ENCODE measurements at places on chromosomes 12 and 14.

GRCh38 chr12:99343960-99344359 lies 303.6 kb upstream of the GARIN6 start:
- DNase-seq, result no peak

DNA sequence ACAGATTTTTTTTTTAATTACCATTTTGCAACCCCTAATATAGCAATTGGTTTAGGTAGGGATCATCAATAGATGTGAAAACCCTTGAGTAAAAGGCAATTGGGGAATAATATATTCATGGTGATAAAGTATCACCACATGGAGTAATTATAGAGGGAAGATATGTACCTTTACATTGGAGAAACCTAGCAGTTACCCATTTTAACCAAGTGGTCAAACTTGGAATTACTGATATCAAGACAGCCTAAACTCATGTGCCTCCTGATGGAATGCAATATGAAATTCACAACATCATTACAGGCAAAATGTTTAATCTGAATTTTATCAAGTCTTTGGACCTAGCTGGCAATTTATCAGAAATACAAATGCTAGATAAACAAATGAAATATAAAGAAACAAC lies 6.7 kb upstream of the SLC10A1 start:
- no peak for DNase-seq

- no peak for DNase-seq
Measured at GRCh38 chr14:67675219-67675582, 769 bp upstream of the VTI1B start.

DNA sequence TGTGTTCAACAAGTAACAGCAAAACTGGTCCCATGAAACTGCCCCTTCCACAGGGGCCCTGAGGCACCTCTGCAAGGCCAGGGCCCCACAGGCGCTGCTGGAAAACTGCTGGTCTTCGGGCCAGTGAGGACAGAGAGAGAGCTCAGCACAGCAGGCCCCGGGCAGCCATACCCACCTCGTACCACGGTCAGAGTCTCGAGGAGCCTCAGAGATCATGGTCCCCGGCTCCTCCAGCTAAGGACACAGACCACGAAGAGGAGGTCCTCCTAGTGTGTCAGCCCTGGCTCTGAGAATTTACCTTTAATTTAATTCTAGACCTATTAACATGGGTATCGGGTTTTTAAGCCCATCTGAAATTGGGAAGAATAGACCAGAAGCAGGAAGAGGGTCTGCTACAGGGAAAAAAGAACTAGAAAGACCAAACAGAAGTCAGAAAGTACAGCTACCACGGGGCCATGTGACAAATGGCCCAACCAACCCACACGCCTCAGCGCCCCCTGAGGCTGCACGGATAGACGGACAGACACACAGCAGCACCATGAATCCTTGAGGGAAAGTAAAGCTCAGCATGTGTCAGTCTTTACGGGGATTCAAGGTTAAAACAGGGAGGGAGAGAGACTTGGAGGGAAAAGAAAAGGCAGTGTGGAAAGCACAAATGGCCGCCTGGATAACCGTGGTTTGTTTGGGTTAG lies 22.9 kb downstream of the ANKRD9 start:
- no peak for DNase-seq

- no peak for DNase-seq
Measured at GRCh38 chr12:80170915-80171314, 71.6 kb downstream of the OTOGL start.

- no peak for DNase-seq
Measured at GRCh38 chr14:51884086-51884927, 23.9 kb downstream of the GNG2 start.

GRCh38 chr12:68761442-68761812 lies 15.5 kb downstream of the SLC35E3 start:
- DNase-seq, result no peak

DNA sequence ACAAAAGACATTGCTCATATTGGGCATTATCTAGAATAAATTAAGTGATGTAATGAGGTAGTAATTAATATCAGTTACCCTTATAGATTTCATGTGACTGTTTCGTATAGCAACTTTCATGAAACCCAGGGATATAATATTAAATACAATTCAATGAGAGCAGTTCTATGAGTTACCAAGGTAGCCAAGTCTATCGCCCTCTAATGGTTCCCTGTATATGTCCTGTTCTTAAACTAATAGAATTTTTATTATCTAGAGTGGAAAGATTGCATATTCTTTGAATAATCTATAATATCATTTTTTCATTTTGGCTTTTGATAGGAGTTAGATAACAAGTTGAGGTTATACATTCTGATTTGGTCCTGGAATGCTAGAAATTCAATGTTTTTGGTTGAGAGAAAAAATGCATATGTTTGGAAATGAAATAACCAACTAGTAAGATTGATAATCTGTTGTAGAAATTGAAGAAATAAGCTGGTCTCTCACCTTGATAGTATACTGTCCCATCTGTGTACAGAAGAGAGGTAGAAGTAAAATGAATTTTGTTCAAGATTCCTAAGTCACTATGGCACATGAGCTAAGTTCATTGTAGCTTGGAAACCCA lies 59.7 kb downstream of the SCFD1 start:
- DNase-seq, result no peak

DNA sequence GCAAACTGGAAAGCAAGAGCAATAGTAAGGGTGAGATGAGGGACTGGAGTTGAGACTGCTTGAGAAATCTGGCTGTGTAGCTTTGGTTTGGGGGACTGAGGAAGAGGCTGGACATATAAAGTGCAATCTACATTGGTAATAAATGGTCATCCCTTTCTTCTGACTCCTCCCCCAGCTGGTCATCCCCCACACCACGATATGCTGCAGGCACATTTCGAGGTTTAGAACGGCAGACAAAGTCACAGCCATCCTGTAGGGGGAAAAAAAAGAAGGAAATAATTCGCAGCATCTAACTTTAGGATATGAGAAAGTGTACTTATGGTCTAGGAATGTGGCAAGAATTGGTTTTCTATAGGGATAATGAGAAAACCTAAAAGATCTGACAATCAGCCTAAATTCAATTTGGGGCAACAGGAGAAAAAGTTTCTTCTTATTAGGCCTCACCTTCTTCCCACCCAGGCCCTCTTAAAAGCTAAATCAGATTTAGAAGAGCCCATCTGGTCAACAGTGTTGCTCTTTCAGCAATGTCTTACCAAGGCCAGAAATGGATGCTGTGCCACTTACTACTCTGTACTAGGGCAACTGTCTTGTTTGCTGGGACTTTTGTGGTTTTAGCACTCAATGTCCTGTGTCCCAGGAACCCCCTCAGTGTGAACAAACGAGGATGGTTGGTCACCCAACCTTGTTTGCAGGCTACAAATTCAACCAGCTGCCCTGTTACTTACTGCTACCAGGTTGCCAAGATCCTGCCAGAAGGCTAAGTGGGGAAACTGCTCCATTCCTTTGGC lies 7.6 kb downstream of the M6PR start:
- no peak for DNase-seq

DNA sequence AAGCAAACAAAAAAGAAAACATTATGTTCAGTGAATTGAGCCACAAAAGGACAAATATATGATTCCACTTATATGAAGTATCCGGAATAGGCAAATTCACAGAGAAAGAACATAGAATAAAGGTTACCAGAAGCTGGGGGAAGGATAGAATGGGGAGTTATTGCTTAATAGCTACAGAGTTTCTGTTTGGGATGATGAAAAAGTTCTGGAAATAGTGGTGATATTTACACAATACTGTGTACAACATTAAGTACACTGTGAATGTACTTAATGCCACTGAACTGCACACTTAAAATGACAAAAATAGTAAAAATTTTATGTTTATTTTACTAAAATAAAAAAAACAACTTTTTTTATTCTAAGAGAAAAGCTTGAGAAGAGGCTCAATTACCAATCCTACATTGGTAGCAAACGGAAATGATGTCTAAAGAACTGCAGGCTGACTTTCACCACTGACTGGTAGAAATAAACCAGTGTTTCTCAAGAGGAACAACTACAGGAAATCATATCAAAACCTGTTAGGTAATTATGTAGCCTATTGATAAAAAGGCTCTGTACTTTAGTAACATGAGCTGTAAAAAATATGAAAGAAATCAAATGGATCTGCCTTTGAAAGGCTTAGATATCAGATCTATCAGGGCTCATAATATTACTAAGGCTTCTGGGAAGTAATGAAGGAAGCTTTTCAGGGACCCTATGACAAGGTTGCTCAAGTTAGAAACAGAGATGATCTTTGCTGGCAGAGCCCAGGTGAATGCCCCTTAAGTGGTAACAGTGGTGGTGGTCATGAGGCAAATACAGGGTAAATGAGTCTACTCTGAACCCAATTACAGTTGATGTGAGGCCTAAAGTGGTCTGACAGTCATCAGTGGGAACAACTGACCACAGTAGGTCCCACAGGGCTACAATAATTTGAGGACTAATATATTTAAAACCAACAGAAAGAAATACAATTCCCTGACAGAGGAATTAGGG lies 41.3 kb downstream of the BAZ1A start:
- no peak for DNase-seq

DNA sequence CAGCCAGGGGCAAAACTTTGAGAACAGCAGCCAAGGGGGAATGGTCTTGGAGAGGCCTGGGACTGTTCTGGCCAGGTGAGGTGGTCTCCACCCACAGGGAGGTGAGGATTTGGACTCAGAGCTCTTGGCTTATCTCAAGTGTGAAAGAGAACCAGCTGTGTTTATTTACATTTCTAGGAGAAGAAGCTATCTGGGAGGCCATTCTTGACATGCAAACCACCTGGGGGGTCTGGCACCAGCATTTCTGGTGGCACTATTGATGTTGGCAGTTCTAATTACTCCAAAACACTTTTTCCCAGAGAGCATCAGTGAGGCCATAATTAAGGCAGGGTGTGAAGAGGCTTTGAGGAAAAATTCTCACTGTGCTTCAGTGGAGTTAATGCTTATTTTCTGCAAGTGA lies 95.1 kb downstream of the CAND1 start:
- no peak for DNase-seq

- DNase-seq, result no peak
Measured at GRCh38 chr12:124464062-124464461, 103.3 kb downstream of the NCOR2 start.

DNA sequence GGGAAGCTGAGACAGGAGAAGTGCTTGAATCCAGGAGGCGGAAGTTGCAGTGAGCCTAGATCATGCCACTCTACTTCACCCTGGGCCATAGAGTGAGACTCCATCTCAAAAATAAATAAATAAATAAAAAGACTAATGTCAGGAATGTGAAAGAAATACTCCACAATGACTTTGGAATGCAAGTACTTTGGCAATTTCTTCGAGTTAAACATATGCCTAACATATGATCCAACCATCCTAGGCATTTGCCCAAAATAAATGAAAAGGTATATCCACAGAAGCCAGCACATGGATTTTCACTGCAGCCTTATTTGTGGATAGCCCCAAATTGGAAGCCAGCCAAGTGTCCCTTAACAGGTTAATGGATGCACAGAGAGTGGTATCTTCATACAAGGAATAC lies 357.9 kb upstream of the TMEM132C start:
- DNase-seq, result no peak

- DNase-seq, result no peak
Measured at GRCh38 chr14:79511146-79511545, 700.2 kb downstream of the DIO2 start.

DNA sequence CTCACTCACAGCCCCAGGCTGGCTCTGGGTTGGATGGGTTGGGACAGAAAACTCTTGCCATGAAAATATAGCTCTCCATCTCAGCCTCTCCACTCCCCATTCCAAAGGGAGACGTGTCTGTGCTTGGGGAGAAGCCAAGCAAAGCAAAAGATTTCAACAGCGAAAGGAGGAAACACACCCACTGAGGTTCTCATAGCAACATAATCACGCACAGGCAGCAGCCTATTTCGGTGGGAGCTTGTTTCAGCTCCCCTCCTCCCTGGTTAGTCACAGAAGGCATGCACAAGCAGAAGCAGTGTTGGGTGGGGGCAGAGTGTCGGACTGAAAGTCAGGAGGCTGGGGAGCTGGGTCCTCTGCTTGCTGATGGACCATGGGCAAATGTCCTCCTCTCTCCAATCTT lies 1.9 kb upstream of the PRMT8 start:
- no peak for DNase-seq

DNA sequence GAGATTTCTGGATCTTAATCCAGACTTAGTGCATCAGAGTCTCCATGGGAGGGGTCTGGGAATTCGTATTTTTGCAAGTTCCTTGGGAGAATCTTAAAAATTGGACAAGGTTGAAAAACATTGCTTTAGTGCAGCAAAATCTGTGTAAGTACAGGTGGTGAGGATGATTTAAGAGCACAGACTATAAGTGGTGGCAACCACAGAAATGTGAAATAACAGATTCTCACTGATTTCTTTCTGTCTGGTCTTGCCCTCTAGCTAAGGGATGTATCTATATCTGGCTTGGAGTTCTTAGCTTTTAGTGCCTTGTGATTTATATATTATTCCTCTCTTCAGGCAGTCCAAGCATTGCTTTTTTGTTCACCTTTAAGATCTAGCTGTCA lies 116.2 kb downstream of the DIP2B start:
- no peak for DNase-seq

DNA sequence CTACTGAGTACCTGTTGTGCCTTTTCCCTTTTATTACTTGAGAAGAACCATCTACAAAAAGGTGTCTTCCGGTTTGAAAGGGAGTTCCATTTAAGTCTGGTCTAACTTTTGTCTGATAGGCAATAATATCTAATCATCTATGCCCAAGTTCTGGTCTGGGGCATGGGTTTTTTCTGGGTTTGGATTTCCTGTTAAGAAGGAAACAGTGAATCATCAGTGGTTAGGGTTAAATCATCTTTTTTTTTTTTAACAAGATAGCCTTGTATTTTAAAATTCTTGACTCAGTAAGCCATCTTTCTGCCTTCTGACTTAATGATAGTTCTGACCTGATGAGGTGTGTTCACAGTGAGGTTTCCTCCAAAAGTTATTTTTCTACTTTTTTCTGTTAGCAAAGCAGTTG lies 29.3 kb upstream of the CPNE8 start:
- DNase-seq, result no peak

DNA sequence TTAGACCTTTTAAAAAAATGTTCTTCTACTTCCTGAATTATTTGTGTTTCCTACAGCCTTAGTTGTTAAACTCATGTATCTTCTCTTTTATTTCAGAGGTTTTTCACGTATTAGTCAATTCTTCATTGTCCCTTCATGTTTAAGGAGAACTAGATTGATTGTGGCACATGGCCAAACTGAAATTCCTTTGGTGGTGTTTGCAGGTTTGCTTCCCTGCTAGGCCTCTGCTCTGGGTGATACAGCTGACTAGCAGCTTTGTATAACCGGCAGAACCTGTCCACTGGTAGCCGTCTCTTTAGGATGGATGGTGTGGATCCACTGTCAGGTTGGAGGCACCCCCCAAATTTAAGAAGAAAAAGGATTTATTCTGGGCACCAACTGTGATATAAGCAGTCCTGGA lies 262.1 kb downstream of the FBXL14 start:
- DNase-seq, result no peak

- DNase-seq, result peak; percentile 86
Measured at GRCh38 chr14:58298477-58299400, at the start of gene ARID4A. Gene ARID4A (plus strand): TSS chr14:58298555. CDS start chr14:58299855, 1,300 bp downstream.

Data from NK-92 treated with Interleukin-12 subunit alpha and Interleukin-12 subunit beta, amount 100 ng/mL, for 24 hours (cell line).